ENCODE measurements at places on chromosomes 7 and 10.

GRCh38 chr7:151945224-151945623, 11.0 kb upstream of the GALNTL5 start:
- DNase-seq: no peak

DNA sequence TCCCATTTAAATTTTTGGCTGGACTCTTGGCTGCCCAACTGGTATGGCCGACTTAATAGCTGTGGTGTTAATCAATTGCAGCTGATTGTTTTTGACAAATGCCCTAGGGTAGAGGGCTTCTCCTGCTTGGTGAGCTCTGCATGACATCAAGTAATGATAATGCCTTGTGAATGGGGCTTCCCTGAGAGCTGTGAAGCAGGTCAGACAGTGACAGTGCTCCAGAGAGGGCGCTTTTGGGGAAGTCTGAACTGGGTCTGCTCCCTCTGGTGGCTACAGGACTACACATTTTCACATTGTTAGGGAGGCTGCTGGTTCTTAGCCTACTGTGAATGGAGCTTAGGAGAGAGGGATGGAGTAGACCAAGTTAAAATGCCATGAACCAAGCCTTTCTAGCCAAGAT, 98.8 kb downstream of the SDK1 start:
- DNase-seq: no peak

DNA sequence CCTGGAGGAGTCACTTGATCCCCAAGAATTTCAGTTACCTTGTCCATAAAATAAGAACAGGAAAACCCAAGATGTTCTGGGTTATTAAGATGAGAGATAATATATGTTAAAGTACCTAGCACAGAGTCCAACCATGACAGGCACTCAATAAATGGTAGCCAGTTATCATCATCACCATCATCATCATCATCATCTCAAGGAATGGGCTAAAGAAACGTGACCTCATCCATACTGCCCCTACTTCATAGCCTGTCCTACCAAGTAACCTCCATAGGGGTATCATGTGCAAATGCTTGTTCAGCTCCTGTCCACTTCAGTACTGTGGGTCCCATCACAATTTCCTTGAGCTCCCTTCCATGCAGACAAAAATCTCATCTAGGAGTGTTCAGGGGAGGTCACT, 14.4 kb downstream of the FGFR2 start:
- no peak for DNase-seq

DNA sequence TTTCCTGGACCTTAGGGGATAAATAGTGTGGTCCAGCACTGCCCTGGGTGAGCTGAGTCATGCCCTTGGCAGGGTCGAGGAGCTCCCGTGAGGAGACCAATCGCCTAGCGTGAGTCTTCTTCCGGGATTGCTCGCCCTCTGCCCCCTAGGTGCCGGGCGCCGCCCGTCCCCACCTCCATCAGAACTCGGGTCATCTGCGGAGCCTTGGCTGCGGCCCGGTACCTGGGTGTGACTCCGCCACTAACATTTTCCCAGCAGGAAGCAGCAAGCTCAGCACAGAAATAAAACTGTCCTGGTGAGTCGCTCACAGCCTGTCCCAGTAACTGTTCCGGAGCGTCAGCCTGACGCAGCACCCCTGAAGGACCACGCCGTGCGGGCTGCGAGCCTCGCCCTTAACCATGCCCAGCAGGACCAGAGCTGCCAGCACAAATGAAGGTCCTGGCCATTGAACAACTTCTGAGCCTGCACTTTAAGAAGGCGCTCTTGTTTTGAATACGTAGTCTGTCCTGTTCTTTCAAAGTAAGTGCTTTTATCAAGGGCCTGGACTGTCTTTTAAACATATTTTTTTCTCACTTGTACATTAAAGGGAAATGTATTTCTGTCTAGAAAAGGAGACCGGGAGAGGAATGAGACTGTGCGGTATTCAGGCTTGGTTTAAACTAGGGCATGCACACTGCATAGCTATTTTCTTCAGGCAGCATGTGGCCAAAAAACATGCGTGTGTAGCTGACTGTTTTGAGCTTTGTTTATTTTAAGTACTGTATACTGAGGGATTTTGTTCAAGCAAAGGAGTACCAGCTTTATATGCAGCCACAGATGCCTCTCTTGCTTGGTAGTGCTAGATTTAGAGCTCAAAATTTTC, 136.7 kb downstream of the HECW1 start:
- DNase-seq: peak; percentile 88

GRCh38 chr10:78729366-78729765, 339.4 kb upstream of the ZMIZ1 start:
- DNase-seq: no peak

DNA sequence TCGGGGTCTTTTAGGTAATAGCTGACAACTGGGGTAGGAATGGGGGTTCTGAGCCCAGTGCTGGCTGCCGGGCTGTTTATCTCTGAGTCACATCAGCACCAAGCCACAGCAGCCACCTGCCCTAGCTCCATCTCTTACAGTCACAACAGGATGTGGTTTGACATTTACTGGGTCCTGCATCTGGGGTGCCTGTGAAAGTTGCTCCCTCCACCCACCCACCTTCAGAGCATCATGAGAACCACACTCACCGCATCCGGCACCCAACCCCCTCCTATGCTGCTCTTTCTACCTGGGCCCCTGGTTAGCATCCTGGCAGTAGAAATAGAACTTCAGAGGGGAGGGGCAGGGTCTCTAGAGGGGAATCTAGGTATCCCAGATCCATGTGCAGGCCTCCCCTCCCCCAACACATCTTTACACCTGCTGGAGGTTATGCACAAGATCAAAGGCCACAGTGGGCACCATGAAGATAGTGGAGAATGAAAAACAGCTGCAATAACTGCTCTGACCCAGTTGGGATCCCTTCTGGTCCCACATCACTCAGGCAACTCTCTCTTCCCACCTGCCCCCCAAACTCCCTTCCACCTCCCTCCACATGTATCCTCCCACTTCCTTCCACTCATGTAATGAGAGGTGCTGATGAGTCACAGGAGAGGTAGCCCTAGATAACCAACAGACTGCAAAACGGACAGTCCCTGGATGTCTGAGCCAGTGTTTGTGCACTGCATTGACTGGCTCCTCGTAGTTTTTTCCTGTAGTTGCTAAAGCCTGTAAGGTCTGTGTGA, 38.2 kb downstream of the PRSS2 start:
- DNase-seq: no peak

- DNase-seq: no peak
These were observed at the start of gene OLAH for GRCh38 chr10:15043674-15044073. OLAH (plus strand) TSS chr10:15043943; CDS start chr10:15047289, 3,346 bp downstream.

- DNase-seq: no peak
These were observed 13.1 kb upstream of the GPER1 start for GRCh38 chr7:1074593-1075431.

DNA sequence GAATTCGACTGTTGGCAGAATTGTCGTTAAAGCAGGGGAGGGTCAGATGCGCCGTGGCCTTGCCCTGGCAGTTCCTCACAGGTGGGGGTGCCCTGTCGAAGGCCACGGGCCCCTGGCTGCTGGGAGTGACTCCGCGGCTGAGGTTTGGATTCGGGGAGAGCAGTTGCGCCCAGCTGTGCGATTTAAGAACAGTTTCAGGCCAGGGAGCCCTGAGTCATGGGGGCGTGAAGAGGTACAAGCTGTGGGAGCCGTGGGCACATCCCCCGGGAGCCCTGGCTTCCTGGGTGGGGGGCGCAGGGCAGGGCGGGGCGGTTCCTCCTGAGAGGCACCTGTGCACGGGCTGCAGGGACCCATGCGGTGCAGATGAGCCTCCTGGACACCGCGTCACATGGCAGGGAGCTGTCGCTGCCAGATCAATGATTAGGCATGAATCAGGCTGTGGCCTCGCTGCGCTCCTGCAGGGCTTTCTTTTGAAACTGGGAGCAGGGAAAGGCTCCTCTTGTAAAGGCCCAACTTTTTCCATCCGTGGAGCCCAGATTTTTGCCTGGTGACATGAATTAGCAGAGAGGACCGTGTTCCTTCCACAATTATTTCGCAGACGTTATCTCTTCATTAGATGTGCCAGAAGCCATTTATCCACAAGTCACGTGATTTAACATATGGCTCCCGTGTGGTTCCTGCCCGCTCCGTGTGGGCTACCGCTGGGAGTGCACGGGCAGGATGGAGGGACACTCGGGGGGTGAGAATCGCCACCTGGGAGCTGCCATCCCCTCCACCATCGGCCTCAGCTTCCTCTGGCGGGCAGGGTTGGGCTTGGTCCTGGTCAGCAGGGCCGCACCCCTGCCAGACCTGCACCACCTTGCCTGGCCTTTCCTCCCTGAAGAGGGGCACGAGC, 918 bp downstream of the PWWP2B start:
- DNase-seq: peak; percentile 64

DNA sequence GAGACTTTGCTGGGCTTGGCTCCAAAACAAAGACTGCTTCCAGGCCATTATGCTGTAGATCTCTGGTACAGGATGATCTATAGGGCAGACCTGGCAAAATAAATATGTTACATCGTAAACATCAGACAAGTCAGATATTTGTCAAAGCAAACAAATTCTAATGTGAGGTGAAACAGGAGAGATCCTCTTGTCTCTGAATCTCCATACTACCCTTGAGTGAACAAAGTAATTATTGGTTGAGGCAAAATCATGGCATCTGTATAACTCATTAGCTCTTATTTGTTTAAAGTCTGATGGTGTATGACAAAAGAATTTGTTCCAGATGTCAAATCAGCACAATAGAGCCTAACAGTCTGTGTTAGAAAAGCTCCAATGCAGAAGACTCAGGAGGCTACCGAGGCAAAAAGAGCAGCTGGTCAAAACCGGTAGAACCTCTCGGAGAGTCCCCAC, 1291.5 kb downstream of the TYW1 start:
- no peak for DNase-seq

- DNase-seq: no peak
These were observed 68.9 kb downstream of the PFKFB3 start for GRCh38 chr10:6271663-6272062.

DNA sequence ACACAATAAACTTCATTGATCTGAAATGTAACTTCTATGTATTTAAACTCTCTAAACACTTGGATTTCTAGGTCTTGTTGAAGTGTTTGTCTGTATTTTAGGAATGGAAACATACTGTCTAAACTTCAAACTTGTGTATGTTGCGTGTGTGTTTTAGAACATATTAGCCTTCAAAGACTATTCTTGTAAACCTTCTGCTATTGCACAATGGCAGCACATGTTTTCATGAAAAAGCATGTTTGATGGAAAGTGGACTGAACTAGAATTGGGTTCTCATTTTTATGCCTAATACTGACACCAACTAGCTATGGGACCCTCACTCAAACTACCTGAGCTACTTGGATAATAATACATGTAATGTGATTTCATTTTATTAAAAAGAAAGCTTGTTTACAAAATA, 592.6 kb downstream of the IPMK start:
- no peak for DNase-seq

DNA sequence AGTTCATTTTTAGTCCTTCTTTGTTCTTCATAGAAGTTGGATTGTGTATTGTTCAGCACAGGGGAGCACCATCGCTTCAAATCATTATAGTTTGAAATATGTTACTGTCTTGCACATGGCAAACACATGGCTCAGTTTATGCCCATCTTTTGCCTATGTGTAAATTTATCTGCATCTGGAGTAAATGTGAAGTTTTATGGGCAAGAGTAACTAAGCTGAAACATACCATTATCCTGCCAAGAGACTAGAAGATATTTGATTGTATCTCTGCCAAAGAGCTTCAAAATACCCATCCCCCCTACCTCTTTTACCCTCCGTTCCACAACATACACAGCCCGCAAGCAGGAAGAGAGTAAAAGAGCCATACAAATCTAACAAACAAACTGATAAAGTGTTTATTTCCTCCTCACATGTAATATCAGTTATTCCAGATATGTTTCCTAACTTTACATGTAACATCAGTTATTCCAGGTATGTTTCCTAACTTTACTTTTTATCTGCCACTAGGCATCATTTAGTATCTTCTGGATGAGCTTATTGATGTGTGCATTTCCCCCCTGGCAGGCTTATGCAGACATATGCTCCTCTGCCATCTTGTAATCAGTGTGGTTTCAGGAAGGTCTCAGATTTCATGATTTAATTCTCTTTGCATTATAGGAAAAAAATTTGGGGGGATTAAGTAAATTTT, 127.7 kb downstream of the SRI start:
- no peak for DNase-seq
